Germinal center (tissue), 1 donor: ENCODE measurements at places on chromosomes 7 and 10.

DNA sequence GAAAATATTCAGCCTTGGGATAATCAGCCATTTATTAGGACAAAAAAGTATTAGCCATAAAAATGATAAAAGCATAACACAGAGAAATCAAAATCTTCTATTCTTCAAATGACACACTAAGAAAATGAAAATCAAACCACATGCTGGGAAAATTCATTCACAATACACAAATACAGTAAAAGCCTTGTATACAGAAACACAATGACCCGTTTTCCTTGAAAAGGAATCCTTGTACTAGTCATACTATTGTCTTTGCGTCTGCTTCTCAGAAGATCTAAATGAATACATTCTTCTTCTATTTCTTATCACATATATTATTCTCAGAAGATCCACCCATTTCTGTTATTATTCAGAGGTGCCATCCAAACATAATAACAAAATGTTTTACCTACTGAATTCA is 749.1 kb downstream of the CNTNAP2 start:
- no peak for DNase-seq

- DNase-seq, result no peak
These were observed 85.1 kb downstream of the HIPK2 start for GRCh38 chr7:139692723-139693122.

DNA sequence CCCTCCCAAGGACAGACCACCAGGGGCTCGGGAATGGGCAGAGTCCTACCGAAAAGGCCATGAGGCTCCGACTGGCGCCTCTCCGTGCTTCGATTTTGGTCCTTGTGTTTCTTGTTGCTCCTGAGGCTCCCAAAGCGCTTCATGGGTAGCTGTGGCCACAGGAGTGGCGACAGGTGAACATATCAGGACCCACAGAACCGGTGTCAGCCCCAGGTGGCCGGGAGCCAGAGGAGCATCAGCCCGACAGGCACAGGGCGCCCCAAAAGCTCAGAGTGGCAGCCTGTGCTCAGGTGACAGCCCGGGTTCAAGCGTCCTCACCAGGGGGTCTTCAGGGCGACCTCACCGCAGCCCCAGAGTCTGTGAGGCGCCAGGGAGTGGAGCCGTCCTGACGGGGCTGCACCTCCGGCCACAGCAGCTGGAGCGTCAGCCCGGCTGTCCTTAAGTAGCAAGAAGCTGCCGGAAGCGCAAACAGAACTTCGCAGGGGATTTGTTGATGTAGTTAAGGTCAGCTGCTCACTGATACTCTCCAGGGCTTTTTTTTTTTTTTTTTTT is 141.0 kb downstream of the PRKAG2 start:
- no peak for DNase-seq

GRCh38 chr7:347644-348479 is 57.9 kb downstream of the FOXL3 start:
- DNase-seq, result no peak

DNA sequence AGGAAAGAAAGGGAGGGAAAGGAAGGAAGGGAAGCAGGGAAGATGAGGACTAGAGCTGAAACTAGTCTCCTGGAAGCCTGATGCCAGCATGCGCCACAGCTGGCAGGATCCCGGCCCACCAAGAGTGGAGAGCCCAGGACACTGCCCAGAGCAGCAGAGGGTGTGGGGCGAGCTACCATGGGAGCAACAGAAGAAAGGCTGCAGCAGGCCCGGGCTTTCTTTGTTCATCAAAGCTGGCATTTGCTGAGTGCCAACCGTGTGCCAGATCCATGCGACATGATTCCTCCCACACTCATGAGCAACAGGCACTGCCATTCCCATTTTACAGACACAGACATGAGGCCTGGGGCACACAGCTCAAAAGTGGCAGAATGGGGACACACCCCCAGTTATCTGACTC is 68.9 kb downstream of the FAM53B start:
- no peak for DNase-seq

- no peak for DNase-seq
These were observed 358.7 kb downstream of the ELMO1 start for GRCh38 chr7:37089972-37090371.

GRCh38 chr7:15805891-15806290 is 119.4 kb upstream of the MEOX2 start:
- DNase-seq, result no peak

GRCh38 chr7:50356212-50356944 is 51.9 kb downstream of the IKZF1 start:
- no peak for DNase-seq
